Muscle of leg (tissue), 16 donors: ENCODE measurements at places on chromosomes 6 and 20. TPM values are rescaled to one million over a fixed set of nuclear protein-coding genes. Genes with fewer than 3 reads are reported as not detected.
A peak's percentile ranks its signal among the peaks of the same experiment; 100 is the strongest.

DNA sequence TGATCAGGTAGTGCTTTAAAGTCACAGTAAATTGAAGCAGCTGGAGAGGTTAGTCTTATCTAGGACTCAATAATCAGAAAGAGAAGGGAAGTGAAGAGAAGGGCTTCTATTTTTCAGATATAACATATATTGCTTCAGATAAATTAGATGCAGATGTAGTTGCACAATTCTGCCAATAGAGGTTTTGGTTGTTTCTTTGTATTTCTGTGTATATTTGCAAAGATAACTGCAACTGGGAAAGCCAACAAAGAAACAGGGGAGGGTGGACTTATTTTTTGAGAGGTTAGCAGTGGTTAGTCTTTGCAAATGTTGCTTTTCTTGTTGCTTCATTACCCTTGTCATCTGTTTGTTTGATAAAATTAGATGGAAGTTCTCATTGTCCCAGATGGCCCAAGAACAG, 106.6 kb downstream of the ADGRG6 start:
- DNase-seq = no peak

DNA sequence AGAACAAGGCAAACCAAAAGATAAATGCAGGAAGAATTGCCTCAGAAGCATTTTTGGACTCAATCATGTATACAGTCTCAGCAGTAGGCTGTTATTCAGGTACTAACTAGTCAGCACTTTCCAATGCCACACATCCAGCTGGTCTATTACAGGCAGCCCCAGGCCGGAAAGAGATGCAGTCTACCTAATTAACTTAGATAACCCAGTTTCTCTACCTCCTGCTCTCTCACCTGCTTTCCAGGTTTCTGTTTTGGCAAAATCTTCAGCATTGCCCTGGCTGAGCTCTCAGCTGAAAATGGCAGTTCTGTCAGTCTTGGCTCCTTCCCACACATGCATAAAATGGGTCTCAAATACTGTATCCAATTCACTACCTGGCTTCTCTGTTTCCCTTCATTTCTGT, 101.3 kb upstream of the UFL1 start:
- no peak for DNase-seq

- no peak for DNase-seq
Observed at GRCh38 chr6:96545882-96546281, 17.0 kb upstream of the FHL5 start.

DNA sequence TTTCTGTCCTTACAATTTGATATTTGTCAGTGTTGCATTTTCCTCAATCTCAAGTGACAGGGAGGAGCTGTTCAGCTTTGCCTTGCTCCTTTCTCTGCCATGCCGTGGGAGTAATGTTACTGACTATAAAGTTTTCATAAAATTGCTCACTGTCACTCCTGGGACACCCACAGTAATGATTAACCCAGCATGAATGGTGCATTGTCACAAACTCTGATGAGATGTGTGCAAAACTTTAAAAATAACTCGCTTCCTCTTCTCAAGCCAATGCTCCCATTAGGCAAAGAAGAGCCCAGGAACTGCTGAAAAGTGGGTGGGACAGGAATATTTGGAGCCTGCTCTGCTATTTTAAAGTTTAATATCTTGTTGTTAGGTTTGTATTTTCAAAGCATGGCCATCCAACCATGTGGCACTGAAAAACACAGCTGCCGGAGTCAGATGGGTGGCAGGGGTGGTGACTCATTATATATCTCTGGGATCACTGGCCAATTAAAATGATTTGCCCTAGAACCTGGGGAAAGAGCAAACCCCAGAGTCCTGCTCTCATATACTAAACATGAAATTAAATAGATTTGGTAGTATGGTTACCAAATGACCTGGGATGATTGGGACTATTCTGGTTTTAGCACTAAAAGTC, 260.1 kb downstream of the BTBD3 start:
- DNase-seq = no peak

WFDC5 gene
- not detected for polyA plus RNA-seq

DNA sequence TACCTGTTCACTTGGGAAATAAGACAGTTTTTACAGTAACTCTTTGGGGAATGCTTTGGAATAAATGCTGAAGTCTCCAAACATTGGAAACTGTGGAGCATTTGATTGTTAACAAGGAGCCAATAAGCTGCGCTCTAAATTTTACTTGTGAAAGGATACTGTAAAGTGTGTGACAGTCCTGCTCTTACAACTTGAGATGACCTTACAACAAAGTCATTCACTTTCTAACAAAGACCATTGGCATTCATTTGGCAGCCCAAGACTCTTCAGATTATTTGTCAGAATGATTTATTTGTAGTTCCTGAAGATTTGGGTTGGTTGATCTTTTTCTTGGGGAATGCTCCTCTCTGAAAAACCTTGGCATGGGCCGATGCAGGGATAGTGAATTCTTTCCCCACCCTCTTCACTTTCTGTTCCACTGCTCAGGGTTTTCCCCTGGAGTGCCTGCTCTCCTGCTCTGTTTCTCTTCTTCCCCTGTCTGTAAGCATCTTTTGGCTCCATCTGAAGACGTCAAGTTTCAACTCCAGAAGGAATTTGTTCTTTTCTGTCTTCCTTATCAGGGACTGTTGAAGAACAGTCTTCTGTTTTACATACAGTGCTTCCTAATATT, 116.4 kb downstream of the AKAP7 start:
- peak; percentile 52 for DNase-seq

DNA sequence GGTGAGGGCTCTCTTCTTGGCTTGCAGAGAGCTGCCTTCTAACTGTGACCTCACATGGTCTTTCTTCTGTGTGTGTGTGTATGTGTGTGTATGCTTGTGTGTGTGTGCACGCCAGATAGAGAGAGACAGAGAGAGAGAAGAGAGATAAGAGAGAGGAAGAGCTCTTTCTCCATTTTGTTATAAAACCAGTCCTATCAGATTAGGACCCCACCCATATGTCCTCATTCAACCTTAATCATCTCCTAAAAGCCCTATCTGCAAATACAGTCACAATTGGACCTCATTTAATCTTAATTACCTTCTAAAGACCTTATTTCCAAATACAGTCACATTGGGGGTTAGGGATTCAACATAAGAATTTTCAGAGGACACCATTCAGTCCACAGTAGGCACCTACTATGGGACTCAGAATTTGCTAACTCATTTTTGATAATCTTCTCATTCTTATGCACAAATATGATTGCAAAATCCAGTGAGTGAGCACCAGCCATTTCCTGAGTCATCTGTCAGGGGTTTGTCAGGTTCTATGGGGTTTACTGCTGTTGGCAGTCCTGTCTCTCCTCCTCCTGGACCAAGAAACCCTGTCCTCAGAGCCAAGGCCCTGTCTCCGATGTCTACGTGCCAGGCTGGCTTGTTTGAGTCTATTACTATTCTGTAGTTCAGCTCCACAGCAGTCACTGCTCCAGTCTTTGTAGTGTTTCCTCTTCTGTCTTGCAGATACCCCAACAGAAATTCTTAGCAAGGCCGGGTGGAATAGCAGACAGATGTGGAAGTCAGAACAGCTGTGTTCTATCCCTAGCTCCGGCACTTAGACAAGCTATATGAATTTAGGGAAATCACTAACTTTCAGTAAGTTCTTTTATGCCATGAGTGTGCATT, 59.0 kb upstream of the FAM184A start:
- no peak for DNase-seq

- no peak for DNase-seq
Observed at GRCh38 chr6:1917626-1918371, 308.1 kb downstream of the FOXC1 start.

DNA sequence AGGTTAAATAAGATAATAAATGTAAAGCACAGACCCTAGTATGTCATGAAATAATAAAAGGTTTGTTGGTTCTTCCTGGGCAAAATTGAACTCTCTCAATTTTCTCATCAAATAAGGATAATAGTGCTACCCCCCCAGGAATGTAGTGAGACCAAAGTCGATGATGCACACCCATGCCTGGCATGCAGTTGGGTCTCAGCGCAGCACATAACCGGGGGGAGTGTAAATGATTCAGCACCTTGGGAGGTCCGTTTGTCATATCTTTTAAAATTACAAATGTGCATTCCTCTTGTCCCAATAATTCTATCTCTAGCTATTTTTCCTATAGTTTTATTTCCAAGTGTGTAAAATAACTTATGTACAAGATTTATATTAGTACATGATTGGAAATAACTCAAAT, 31.3 kb upstream of the CCDC167 start:
- DNase-seq = no peak

GRCh38 chr6:98944168-98944567, 3.6 kb downstream of the FBXL4 start:
- no peak for DNase-seq

PAX1 gene
- polyA plus RNA-seq = 3.3 TPM

GINM1 gene
- 45.7 TPM for polyA plus RNA-seq

DNA sequence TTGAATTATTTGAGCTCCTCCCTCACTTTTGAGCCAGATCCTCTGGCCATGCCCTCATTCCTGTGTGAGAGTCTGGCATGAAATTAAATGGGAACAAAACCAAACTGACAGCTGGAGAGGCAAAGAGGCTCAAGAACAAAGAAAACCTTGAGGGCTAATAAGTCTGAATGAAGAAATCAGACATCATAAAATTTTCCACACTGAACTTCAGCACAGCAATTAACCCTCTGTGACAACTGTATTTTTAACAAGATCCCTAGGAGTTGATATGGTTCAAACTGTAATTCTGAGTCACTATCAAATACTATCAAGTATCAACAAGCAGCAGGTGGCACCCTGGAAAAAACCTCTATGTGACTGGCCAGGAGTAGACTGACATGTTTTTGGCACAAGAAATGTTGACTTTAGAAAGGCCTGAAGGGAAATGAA, 109.4 kb upstream of the EMILIN3 start:
- peak; percentile 91 for DNase-seq

DNA sequence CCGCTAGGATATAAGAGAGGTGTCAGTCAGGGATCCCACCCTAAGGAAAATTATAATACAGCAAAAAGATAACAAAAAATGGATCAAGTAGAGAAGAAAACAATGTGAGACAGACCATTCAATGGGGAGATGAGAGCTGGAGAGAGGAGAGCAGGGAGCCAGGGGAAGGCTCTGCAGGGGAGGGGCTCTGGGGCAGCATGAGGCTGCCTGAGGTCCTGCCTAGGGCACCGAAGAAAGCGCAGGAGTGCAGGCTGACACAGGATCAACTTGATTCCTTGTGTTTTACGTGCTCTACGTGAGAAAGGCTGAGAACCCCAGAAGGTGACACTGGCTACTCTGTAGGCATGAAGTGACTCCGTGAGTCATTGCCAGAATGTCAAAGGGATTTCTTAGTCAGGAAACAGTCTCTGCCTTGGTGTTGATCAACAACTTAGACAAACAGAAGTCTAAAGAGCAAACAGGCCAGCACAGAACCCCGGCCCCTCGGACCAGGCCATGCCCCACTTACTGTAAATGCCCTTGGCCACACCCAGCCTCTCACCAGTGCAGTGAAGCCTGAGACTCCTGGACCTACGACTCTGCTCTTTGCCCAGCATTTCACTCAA, 290.1 kb upstream of the PRDM1 start:
- no peak for DNase-seq

GRCh38 chr20:15794409-15794808, 778.8 kb downstream of the KIF16B start:
- DNase-seq = no peak

DNA sequence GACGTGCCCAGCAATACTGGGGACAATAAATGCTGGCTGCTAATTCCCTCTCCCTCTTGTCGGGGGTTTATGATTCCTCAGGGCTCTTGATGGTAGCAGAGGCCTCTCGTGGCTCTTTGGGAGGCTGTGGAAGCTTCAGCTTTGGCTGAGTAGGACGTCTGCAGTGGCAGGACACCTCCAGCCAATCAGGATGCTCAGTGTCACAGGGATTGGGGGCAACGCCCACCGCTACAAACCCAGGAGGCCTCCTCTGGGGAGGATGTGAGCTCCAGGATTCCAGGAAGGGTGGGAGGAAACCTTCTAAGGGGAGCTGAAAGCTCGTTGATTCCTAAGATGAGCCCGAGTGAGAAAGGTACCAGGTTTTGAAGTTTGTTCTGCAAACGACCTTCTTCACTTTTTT, 19.4 kb downstream of the RSPO4 start:
- DNase-seq = no peak

DNA sequence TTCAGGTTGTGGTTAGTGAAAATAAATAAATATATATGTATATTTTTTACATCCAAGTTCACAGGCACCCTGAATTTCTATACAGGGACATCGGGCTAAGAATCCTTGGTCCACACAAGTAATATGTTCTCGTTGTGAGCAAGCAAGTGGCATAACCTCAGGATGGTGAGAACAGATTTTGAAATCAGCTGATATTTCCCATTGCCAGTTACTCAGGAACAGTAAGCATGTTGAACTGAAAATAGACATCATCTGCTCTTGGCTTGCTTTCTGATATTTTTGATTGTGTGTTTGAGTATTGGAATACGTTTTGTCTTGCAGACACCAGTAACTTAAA, 87.7 kb downstream of the TRMT6 start:
- no peak for DNase-seq

GRCh38 chr6:31285982-31286381, 14.1 kb upstream of the HLA-C start:
- DNase-seq = no peak

DNA sequence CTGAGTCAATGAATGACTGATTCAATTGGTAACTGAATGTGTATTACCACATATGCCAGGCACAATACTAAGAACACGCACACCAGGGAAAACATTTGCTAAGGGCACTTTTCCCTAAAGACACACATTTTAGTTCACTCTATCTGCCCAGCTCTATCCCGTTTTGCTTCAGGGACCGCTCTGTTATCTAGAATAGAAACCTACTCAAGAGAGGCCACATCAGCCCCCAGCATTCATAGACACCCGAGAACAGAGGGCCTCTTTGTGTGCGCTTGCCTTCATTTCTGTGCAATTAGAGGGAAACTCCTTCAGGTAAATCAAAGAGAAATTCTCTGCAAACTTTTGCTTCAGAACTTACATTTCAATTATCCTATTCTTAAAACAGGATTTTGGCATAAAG, 50.3 kb downstream of the DZANK1 start:
- DNase-seq = no peak
